ENCODE measurements at places on chromosomes 6 and 20.

GRCh38 chr6:42021847-42022754 is 28.2 kb upstream of the TAF8 start:
- DNase-seq = no peak

- no peak for DNase-seq
These were observed 53.7 kb downstream of the HNF4A start for GRCh38 chr20:44409132-44409600.

GRCh38 chr6:29591677-29592076 is 6.8 kb downstream of the OR2H2 start:
- no peak for DNase-seq

GRCh38 chr6:39634646-39635341 is 90.4 kb downstream of the KIF6 start:
- no peak for DNase-seq

DNA sequence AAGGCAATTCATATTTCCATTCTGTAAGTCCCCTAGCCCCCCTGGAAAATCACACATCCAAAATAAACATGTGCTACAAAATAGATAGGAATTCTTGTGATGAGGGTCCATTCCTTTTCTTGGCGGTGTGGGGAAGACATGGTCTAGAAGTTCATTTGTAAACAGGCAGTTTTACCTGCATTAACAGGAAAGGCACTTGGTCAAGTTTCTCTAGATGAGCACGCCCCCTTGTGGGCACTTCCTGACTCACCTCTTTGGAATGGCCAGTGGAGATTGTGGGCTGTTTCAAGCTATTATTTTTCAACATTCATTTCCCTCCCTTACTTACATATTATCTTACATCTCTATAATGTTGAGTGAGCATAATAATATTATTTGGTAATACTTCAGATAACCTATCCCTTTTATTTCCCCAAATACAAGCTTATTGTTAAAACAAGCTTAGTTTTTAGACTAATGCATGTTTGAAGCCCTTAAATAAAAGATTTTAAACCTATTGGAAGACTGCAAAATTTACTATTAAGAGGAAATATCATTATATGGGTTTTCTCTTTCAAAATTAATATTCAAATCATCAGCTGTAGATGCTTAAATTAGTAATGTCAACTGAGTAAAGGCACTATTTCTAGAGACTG is 92.1 kb downstream of the TASP1 start:
- DNase-seq = peak; percentile 53

DNA sequence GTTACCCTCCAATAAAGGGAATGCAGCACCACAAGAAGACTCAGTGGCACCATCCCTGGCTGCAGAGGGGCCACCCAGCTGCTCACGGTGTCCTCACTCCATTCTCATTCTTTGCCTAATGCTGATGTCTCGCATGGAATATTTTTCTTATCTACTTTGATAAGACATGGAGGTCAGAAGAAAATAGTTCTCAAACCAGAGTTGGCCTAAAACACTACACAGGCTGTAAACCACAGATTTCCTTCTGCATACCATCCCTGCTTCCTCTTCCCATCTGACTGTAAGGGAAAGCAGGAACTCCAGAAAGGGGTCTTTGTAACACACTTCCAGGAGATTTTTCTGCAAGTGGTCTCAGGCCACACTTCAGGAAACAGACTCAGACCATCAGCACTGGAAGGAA is 43.1 kb upstream of the CD93 start:
- no peak for DNase-seq

DNA sequence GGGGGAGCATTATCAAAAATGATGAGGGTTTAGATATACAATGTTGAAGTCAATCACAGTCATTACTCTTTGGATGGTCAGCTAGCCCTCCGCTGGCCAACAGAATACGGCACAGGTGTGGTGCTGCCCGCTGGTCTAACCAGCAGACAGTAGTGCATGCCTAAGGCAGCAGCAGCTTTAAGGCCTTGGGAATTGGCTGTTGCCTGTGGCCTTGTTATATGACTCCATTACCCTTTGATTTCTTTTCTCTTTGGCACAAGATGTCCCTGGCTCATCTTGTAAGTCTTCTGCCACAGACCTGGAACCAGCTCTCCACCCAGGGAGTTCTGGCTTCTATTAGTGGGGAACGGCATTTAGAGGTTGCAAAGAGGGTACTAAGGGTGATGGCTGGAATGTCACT is 110.2 kb downstream of the WDR27 start:
- DNase-seq = no peak

GRCh38 chr20:50267041-50267865 is 76.6 kb downstream of the CEBPB start:
- no peak for DNase-seq

DNA sequence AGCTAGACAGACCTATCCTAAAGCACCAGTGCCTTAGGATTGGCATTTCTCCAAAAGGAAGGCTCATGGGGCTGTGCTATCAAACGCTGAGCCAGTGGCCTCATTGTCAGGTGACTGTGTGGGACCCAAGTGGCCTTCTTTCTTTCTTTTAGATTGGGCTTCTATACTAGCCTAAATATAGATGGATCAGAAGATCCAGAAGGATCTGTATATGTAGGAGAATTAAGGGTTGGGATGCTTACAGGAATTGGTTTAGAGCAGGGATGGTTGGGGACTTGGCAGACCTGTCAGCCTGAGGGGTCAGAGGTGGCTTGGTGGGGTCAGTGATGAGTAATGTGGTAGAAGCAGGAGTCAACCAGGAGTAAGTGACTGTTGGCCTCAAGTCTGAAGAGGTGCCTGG is 14.8 kb downstream of the ABT1 start:
- no peak for DNase-seq

- DNase-seq = no peak
These were observed 645.8 kb upstream of the ARID1B start for GRCh38 chr6:156131221-156131903.

DNA sequence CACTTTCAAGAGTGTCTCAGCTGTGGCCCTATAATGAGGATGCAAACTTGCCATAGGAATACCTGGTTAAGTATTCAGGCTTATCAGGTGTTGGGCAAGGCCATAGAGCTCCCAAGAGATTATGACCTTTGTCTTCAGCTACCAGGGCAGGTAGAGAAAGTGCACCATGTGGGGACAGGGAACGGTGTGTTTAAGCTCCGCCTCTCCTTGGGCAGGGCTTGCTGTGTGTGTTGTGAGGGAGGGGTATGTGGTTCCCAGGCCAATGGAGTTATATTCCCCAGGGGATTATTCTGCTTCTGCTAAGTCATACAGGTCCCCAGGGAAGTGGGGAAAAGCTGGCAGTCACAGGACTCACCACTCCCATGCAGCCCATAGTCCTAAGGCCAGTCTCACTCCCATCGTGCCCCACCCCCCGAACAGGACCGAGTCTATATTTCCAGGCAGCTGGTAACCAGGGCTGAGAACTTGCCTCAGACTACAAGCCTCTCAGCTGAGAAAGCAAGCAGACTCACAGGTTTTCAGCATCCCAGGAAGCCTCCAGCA is 660.2 kb downstream of the HTR1B start:
- DNase-seq = no peak

All from NCI-H1092 (cell line).